ENCODE measurements at places on chromosomes 7 and 10.

- no peak for DNase-seq
Observed at GRCh38 chr10:73168465-73168803, 515 bp downstream of the FAM149B1 start.

DNA sequence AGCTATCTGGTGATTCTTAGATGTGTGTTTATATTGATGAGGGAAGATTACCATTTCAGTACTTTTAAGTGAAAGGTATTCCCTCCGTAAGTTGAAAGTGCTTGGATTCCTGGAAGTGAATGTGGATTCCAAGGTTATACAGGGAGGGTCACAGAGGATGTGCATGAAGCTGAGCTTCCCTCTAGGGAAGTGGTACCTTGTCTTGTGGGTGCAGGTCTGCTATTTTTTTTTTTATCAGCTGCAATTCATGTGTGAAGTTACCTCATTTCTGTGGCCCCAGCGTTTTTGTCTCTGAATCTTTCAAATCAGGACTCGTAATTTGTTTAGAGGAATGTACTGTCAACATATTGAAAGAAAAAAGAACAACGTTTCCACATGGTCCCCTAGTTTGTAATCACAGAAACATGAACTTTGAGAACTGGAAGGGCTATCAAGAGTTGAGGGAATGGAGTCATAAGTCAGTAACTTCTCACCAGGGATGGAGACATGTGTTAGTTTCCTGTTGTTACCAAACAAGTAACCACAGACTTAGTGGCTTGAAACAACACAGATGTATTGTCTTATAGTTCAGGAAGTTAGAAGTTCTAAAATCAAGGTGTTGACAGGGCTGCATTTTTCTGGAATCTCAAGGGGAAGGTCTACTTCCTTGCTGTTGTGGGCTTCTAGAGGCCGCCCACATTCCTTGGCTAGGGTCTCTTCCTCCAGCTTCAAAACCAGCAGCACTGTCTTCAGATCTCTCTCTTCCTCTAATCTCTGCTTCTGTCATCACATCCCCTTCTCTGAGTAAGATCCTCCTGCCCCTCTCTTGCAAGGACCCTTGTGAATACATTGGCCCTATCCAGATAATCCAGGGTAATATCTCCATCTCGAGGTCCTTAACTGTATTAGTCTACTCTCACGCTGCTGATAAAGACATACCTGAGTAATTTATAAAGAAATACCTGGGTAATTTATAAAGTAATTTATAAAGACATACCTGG, 64.4 kb downstream of the RAB18 start:
- no peak for DNase-seq

DNA sequence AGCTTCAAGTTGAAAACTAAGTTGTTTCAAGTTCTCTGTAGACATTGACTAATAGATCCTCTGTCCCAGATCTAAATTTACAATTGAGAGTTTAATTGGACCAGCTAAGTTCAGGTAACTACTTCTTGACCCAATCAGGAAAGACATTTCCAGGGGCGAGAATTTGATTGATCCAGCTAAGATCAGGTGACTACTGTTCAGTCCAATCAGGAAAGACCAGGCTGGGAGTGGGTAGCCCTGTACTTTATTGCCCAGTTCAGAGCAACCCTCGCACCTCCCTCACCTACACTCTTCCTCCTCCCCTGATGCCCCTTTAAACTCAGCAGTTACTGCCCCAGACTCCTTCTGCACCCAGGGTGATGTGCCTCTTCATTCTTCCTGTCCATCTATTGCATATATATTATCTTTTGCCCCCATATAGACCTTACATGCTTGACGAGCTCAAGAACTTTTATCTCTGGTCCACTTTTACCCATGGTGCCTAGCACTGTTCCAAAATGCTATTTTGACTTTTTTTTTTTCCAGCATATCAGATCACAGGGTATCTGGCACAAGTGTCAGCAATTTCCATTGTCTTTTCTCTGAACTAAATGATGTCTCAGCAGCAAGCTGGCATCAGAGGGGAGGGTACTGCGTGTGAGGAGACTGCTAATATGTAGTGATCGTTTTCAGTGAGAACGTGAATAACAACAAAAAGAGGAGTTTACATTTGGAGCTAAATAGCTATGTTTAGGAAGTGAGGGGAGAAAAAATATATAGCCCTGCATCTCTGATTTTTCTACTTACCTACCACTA, 169.4 kb downstream of the KIAA1217 start:
- no peak for DNase-seq

- no peak for DNase-seq
Observed at GRCh38 chr7:43475983-43476382, 106.9 kb upstream of the STK17A start.
